ENCODE measurements at places on chromosomes 5 and 9. TPM values are rescaled to one million over a fixed set of nuclear protein-coding genes. Genes with fewer than 3 reads are reported as not detected.

Gene SH3GL2
- 0.08 TPM for polyA plus RNA-seq

DNA sequence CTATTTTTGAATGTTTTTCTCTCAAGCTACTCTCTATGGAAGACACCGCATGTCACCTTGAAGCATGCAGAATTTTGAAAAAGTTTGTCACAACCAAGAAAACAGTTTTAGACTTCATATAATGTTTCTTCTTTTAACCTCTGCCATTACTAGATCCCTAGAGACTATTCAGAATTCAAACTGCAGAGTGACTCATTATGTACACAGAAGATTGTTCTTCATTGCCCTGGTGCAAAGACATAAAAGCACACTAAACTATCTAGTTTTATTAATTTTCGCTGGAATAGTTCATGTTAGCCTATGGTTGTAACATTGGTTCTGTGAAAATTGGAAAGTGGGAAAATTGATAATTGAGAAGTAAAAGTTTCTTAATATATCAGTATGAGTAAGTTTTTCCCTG lies 18.4 kb downstream of the F2RL2 start:
- no peak for DNase-seq

Gene PCDH12
- 25.7 TPM for polyA plus RNA-seq

Gene CDX1
- not detected for polyA plus RNA-seq

DNA sequence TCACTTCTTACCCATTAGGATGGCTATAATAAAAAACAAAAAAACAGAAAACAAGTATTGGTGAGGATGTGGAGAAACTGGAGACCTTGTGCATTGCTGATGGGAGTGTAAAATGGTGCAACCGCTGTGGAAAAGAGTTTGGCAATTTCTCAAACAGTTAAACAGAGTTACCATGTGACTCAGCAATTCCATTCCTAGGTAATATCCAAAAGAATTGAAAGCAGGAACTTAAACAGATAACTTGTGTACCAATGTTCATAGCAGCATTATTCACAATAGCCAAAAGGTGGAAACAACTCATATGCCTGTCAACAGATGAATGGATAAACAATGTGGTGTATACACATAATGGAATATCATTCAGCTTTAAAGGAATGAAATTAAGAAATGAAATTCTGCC lies 28.9 kb downstream of the DCP2 start:
- DNase-seq = no peak

- DNase-seq = no peak
Observed at GRCh38 chr5:53438486-53439472, 41.6 kb upstream of the FST start.

DNA sequence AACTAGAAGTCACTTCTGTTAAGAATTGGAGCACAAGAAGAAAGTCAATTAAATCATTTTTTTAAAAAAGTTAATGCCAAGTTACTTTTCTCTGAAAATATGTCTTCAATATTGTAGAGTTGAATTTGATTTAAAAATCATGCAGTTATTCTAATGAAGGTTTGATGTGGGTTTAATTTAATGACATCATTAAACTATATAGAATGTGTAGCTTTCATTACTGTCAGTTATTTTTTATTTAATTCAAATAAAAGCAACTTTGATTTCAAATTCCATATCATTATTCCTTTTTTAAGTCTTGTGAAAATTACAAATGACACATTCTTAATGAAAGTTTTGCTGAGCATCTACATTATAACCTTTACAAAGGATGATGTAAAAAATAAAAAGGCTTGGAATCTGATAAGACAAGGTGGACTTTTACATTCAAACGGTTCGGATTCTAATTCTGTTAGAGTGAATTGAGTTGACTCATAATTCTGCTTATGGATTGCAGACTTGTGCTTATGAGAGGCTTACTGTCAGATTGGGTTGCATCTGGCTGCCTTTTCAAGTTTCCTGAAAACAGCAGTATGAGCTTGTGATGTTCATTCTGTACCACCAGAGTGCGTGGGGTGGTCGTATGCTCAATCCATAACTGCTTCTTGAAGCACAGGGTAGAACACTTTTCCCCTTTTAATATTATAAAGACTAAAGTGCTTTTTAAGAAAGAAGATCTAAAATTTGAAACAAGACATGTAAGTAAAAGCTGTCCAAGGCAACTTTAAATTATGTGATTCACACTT lies 253.0 kb upstream of the ARRDC3 start:
- DNase-seq = no peak
